ENCODE measurements at places on chromosomes 13 and 19.

- no peak for DNase-seq
Observed at GRCh38 chr13:27403203-27403678, 21.2 kb upstream of the GTF3A start.

GRCh38 chr13:59247171-59247570, 916.6 kb downstream of the DIAPH3 start:
- DNase-seq: no peak

- DNase-seq: no peak
Observed at GRCh38 chr19:19434483-19435045, 29.1 kb downstream of the GATAD2A start.

DNA sequence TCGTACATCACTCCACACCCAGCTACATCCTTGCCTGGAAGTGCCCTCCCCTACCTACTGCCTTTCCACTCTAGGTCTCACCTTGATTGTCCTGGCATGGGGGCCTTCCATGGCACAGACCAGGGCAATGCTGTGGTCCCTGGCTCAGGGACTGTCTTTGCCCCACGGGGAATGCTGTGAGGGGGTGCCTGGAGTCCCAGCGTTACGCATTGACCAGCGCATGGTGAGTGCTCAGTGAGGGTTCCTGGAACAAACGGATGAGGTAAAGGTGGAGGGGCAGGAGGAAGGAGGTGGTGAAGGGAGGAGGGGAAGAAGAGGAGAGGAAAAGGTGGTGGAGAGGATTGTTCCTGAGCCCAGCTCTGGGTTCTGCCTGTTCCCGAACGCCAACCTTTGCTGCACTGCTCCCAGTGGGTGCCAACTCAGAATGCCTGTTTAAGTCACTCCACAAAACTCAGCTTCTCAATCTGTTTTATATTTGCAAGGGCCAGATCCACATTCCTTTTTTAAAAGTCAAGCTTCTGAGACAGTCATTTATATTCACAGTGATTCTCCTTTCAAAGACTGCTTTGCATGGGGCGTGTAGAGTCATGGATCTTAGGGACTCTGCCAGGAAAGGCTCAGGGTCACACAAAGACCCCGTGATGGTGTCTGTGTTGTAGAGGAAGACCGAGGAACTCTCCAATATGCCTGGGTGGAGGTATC, 40.8 kb downstream of the CHST8 start:
- DNase-seq: no peak

- DNase-seq: no peak
Observed at GRCh38 chr13:92187378-92187989, 789.1 kb downstream of the GPC5 start.

- DNase-seq: no peak
Observed at GRCh38 chr19:47056411-47056810, 8.0 kb upstream of the TMEM160 start.

DNA sequence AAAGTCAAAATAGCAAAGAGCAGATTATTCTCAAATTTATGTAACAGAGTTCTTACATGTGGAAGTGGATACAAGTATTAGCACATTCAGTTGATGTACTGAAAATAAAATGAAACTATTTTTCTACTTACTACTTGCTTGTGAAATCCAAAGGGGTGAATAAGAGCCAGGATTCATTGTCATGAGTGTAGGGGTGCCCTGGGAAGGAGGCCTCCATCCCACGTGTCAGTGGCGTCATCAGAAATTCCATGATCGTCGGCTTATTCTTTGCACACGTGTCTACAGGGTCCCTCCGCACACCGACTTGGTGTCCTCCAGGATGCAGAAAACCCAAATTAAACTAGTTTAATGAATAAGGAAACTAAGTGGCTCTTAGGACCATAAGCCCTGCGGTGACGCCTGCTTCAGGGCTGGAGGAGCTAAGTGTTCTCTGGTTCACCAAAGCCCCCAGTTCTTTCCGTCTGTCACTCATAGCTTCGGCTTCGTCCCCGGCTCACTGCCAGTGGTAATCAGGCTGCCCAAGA, 55.5 kb downstream of the IRS2 start:
- no peak for DNase-seq

DNA sequence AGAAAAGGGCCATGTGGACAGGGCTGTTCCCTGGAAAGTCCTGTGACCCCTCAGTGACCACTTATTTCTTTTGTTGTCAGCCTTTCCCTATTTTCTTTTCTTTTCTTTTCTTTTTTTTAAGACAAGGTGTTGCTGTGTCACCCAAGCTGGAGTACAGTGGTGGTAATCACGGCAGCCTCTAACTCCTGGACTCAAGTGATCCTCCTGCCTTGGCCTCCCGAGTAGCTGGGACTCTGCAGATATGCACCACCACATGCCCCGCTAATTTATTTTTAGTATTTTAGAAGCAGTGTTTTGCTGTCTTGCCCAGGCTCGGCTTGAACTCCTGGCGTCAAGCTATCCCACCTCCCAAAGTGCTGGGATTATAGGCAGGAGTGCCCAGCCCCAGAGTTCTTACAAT, 1.1 kb upstream of the GPI start:
- no peak for DNase-seq

DNA sequence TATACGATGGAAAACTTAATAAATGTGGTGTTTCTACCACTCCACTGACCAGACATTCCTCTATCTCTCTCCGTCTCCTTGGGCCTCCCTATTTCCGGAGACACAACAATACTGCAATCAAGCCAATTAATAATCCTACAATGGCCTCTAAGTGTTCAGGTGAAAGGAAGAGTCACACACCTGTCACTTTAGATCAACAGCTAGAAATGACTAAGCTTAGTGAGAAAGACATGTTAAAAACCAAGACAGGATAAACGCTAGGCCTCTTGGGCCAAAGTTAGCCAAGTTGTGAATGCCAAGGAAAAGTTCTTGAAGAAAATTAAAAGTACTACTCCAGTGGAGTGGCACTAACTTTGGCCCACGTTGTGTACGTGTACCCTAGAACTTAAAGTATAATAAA, 22.5 kb downstream of the ZDHHC20 start:
- DNase-seq: no peak

GRCh38 chr19:4859697-4860096, 7.8 kb downstream of the PLIN3 start:
- DNase-seq: no peak

- no peak for DNase-seq
Observed at GRCh38 chr13:107964395-107964794, 250.9 kb downstream of the LIG4 start.

DNA sequence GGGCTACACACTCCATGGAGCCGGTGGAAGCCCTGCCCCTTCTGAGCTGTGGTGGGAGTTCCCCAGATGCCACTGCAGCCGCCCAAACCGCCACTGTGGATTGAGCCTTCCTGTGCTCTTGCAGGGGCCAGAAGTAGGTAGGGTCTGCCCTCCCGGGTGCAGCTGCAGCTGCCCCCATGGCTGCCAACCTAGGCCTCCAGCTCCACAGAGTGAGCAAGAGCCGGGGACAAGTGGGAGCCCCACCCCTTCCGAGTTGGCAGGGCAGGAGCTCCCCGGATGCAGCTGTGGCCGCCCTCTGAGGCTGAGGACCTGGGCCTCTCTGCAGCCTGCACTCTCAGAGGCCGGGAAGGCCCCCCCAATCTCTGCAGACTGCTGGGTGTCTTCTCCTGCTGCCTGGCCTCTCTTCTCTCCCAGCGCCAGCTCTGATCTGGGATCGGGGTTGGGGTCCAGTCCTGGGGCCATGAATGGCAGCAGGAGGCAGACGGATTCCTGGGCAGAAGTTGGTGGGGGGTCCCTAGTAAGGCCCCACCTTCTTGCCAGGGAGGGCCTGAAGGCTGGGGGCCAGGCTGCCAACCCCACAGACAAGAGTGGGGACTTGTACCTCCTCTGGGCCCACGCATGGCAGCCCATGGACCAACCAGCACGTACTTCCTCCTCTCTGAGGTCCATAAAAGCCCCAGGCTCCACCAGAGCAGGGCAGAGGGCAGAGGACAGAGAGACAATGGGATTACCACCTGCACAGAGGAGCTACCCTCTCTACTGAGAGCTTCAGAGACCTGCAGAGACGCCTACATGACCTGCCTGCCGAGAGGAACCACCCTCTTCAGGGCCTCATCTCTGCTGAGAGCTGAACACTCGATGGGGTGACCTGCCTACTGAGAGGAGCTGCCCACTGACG, 28.9 kb downstream of the AP2S1 start:
- peak; percentile 40 for DNase-seq

DNA sequence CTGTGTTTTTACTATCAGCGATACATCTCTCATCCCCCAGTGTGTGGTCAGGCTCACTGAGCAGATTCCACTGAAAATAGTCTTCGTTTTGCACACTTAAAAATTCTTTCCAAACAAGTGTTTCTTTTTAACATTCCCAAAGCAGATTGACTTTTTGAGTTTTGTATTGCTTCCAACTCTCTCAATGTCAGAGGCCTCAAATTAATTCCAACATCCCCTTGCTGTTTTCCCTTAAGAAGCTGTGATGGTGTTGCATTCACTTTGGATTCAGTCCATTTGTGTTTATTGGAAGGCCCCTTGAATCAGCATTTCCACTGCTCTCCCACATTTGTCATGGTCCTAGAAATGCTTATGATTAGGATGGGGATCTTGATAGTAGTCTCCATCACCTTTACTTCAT, 228.7 kb downstream of the KCNRG start:
- DNase-seq: no peak

- no peak for DNase-seq
Observed at GRCh38 chr13:83940742-83941141, 58.5 kb upstream of the SLITRK1 start.

GRCh38 chr19:33125929-33126388, 6.0 kb upstream of the WDR88 start:
- peak; percentile 65 for DNase-seq

DNA sequence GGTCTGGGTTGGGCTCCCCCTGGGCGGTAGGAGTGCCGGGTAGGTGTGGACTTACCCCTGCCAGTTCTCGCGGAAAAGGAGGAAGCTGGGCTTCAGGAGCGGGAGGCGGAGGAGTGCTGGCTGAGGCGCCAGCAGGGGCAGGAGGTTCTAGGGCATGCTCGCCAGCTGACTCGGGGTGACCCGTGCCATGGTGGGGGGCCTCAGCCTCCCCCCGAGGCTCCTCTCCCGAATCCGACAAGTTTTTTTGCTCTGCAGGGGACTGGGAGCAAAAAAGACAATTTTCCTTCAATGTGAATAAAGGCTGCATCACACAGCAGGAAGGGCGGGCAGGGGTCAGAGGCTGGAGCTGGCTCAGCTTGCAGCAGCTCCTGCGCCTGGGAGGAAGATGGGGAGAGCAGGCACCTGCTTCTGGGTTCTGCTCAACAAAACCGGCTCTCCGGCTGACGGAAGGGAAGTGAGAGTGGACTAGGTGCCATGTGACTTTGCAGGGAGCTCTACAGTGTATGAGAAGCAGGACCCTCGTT, 26.5 kb downstream of the RANBP3 start:
- no peak for DNase-seq

DNA sequence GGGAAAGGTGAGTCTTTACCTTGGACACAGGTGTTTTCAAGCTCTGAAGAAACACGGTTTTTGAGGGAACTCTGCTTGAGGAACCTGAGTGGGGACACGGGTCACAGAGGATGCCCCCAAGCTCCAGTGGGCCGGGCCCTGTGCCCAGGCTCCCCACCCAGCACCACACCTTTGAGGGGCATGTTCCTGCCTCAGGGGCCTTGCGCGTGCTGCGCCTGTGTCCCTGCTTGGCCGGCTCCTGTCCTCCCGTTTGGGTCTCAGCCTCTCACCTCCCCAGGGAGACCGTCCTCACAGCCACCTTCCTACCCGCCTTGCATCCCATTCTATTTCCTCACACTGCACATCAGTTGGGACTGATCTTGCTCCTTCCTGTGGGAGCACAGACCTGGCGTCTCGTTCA, 21.1 kb downstream of the PIP5K1C start:
- DNase-seq: no peak

GRCh38 chr13:26133851-26134250, 82.0 kb upstream of the SHISA2 start:
- DNase-seq: no peak

- no peak for DNase-seq
Observed at GRCh38 chr13:52921194-52921593, 72.8 kb upstream of the PCDH8 start.

- no peak for DNase-seq
Observed at GRCh38 chr19:19207637-19208572, 3.9 kb upstream of the NCAN start.

GRCh38 chr19:7216373-7216902, 77.8 kb downstream of the INSR start:
- no peak for DNase-seq

DNA sequence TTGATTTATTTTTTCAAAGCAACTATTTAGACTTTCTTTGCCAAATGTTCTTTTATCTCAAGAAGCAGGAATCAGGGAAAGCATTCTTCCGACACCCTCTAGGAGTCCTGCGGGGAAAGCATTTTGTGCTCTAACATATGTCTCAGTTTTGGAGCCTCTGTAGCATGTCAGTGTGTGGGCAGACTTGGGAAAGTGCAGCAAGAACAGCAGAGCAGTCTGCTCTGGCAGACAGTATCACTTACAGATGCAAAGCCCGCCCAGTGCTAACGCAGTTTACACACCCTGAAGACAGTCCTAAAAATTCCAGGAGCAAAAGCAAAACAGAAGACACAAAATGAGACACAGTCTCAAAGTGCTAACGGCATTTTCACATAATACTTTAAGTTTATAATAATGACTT, 393.5 kb downstream of the KLF12 start:
- DNase-seq: no peak

- no peak for DNase-seq
Observed at GRCh38 chr19:50327013-50327412, 2.2 kb downstream of the KCNC3 start.

GRCh38 chr13:101455863-101456262, 3.4 kb downstream of the ITGBL1 start:
- DNase-seq: no peak

DNA sequence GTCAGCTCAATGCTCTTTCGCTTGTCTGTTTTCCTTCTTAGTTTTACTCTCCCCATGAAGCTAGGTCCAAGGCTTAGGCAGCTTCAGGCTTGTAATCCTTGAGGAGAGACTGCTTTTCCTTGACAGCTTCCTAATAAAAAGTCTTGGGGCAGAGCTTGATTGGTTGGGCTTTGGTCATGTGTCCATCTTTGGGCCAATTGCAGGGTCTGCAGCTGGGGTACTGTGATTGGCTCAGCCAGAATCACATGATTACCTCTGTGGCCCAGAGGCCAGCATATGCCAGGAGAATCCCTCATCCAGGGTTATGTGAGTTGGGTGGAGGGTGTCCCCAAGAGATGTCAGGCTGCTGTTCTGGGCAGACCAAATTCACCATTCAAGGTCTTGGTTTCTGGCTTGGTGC, 8.1 kb downstream of the KLK1 start:
- no peak for DNase-seq

- peak; percentile 7 for DNase-seq
Observed at GRCh38 chr19:8240274-8241229, 31.4 kb downstream of the CERS4 start.

GRCh38 chr13:53126841-53127245, 98.2 kb downstream of the OLFM4 start:
- no peak for DNase-seq

Measured in CD8-positive, alpha-beta memory T cell (primary cell).